ENCODE measurements at places on chromosomes 12 and 14. TPM values are rescaled to one million over a fixed set of nuclear protein-coding genes. Genes with fewer than 3 reads are reported as not detected.

TPH2 gene
- not detected for total RNA-seq

FAM186B gene
- total RNA-seq, result 0.29 TPM

DNA sequence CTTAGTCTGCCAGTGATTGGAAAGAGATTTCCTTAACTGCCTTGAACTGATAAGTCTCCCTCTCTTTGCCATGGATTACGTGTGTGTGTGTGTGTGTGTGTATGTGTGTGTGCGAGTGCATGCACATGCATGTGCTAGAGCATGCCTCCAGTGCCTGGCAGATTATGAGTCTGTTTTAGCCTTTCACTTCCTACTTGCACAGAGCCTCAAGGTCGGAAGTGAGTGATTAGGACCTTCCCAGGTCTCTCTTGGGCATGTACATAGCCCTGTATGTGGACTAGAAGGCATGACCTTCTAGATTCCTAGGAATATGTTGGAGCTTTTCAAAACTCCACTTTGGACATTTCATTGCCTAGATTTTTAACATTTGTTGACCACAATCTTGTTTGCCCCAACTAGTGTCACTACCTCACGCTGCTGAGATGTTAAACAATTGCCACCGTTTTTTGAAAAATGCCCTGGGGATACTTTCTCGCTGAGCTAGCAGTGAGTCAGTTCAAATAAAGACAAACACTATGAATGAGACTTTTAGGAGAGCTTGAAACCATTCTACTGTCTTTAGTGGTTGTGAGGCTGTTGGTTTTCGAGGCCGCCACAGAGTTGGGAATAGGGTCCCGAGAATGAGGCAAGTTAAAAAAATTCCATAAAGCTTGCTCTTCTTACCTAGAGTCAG lies 28.2 kb downstream of the KIAA0586 start:
- DNase-seq, result no peak

SETD1B gene
- 9.3 TPM for total RNA-seq

PTPRB gene
- 50.4 TPM for total RNA-seq

- DNase-seq, result no peak
These were observed 18.2 kb upstream of the SUSD6 start for GRCh38 chr14:69593018-69593677.
